ENCODE measurements at places on chromosomes 16 and 17.

DNA sequence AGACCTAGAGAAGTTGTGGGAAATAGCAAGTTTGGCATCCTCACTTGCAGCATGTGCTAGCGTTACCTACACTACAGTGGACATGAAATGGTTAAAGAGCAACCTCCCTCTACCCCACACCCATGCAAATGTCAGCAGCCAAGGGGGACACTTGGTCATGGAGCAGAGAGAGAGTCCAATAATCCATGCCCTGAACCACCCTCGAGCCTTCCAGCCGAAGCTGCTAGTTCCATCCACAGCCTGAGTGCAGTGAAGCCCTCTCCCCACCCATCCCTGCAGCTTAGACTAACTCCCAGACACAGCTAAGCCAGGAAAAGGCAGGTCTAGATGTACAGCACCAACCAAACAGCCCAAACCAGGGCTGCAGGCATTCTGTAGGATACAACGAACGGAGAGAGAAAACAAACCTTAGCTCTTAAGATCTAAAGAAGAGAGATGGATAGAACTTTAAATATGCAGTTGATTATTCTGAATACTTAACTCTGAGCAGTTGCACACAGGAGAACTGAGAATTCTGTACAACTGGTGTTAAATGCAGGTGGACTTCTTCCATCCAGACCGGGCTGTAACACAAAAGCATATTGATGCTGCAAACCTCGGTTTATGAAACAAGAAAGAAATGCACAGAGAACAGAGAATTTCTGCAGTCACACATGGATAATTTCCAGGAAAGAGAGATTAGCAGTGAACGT lies 93.8 kb downstream of the SALL1 start:
- no peaks in the 10 kb centered on the region for H3K36me3 ChIP-seq
- DNase-seq = no peak
- H3K27me3 ChIP-seq = peaks cover 18% of the 10 kb centered on the region
- H3K27ac ChIP-seq = no peak overlapping the region

GRCh38 chr17:19727501-19728078 lies 11.2 kb upstream of the SLC47A2 start:
- H3K4me1 ChIP-seq = peaks cover 16% of the 10 kb centered on the region
- H3K27me3 ChIP-seq = no peaks in the 10 kb centered on the region
- no peak overlapping the region for H3K4me3 ChIP-seq
- DNase-seq = no peak

DNA sequence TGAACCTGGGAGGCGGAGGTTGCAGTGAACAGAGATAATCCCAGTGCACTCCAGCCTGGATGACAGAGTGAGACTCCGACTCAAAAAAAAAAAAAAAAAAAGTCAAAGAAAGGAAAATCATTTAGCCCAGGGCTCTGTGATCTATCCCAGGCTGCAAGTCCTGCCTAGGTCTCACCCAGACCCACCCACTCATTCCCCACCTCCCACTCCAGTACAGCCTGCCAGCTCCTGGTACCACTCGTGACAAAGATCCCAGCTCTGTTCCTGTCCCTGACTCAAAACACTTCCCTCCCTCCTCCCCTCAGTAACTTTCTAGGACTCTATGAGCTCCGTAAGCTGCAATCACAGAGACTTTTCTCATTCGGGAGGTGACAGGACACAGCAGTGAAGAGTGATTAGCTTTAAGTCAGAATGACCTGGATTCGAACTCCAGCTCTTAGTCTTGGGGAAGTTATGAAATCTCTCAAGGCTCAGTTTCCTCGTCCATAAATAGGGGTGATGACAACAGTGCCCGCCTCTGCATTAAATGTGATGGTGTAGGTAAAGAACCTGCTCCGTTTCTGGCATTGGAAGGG lies 28.0 kb upstream of the MRPS23 start:
- no peaks in the 10 kb centered on the region for H3K36me3 ChIP-seq
- no peak overlapping the region for H3K27ac ChIP-seq
- DNase-seq = no peak
- H3K4me3 ChIP-seq = no peak overlapping the region
- H3K27me3 ChIP-seq = peaks cover 77% of the 10 kb centered on the region

GRCh38 chr17:5219536-5219935 lies 15.1 kb downstream of the SCIMP start:
- H3K4me3 ChIP-seq = no peak overlapping the region
- H3K27ac ChIP-seq = peak overlapping the region; percentile 88
- DNase-seq = no peak

DNA sequence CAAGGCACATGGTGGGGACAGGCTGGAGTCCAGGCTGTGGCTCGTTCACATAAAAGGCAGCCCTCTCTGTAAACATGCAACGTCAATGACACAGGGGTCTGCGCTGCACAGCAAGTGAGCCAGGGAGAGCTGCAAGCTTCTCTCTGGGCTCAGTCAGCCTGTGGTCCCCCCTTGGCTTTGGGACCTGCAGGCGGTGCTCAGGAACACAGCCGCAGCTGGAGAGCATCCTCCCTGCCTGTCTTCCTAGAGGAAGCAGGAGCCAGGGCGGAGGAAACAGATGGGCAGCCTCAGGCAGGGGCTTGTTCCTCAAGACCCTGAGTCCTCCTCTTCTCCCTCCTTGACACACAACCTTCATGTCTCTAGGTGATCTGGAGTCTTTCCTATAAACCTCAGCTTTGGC lies 228.0 kb downstream of the C16orf78 start:
- peaks cover 17% of the 10 kb centered on the region for H3K27me3 ChIP-seq
- no peaks in the 10 kb centered on the region for H3K4me1 ChIP-seq
- no peak for DNase-seq
- no peaks in the 10 kb centered on the region for H3K36me3 ChIP-seq

- DNase-seq = no peak
- H3K36me3 ChIP-seq = no peaks in the 10 kb centered on the region
- H3K4me1 ChIP-seq = no peaks in the 10 kb centered on the region
- peaks cover 31% of the 10 kb centered on the region for H3K27me3 ChIP-seq
- no peak overlapping the region for H3K4me3 ChIP-seq
- H3K27ac ChIP-seq = no peak overlapping the region
Measured at GRCh38 chr17:81523402-81524038, 4.7 kb upstream of the FSCN2 start.

- DNase-seq = no peak
- H3K4me1 ChIP-seq = no peaks in the 10 kb centered on the region
- no peaks in the 10 kb centered on the region for H3K36me3 ChIP-seq
- no peak overlapping the region for H3K4me3 ChIP-seq
- H3K27ac ChIP-seq = no peak overlapping the region
Measured at GRCh38 chr16:59213952-59214351, 479.8 kb upstream of the GOT2 start.

- peaks cover 7% of the 10 kb centered on the region for H3K4me1 ChIP-seq
- H3K36me3 ChIP-seq = peaks cover 16% of the 10 kb centered on the region
- H3K27ac ChIP-seq = no peak overlapping the region
- DNase-seq = no peak
- no peaks in the 10 kb centered on the region for H3K27me3 ChIP-seq
Measured at GRCh38 chr17:54967621-54968261, 713 bp downstream of the COX11 start.

- no peak for DNase-seq
- H3K4me3 ChIP-seq = peak overlapping the region; percentile 98
- peaks cover 71% of the 10 kb centered on the region for H3K4me1 ChIP-seq
- H3K27ac ChIP-seq = peak overlapping the region; percentile 98
- no peaks in the 10 kb centered on the region for H3K27me3 ChIP-seq
- H3K36me3 ChIP-seq = peaks cover 84% of the 10 kb centered on the region
Measured at GRCh38 chr17:63698381-63698885, 1.5 kb downstream of the LIMD2 start.

GRCh38 chr17:56599088-56599487 lies 5.6 kb downstream of the NOG start:
- peaks cover 18% of the 10 kb centered on the region for H3K4me1 ChIP-seq
- H3K27ac ChIP-seq = no peak overlapping the region
- no peak overlapping the region for H3K4me3 ChIP-seq
- DNase-seq = no peak

- H3K36me3 ChIP-seq = peaks cover 6% of the 10 kb centered on the region
- H3K4me3 ChIP-seq = peak overlapping the region; percentile 68
- H3K27me3 ChIP-seq = peaks cover 90% of the 10 kb centered on the region
- no peak overlapping the region for H3K27ac ChIP-seq
Measured at GRCh38 chr17:7717756-7718350, 309 bp downstream of the DNAH2 start.

GRCh38 chr17:17140590-17140980 lies 65.5 kb downstream of the PLD6 start:
- H3K4me1 ChIP-seq = peaks cover 18% of the 10 kb centered on the region
- no peak overlapping the region for H3K27ac ChIP-seq
- no peak overlapping the region for H3K4me3 ChIP-seq
- H3K36me3 ChIP-seq = peaks cover 47% of the 10 kb centered on the region

All from effector memory CD8-positive, alpha-beta T cell (primary cell).